EL (cell line): ENCODE measurements at places on chromosomes 16 and 17.

- peak; percentile 23 for DNase-seq
These were observed 6.8 kb upstream of the WDR45B start for GRCh38 chr17:82655038-82655479.

DNA sequence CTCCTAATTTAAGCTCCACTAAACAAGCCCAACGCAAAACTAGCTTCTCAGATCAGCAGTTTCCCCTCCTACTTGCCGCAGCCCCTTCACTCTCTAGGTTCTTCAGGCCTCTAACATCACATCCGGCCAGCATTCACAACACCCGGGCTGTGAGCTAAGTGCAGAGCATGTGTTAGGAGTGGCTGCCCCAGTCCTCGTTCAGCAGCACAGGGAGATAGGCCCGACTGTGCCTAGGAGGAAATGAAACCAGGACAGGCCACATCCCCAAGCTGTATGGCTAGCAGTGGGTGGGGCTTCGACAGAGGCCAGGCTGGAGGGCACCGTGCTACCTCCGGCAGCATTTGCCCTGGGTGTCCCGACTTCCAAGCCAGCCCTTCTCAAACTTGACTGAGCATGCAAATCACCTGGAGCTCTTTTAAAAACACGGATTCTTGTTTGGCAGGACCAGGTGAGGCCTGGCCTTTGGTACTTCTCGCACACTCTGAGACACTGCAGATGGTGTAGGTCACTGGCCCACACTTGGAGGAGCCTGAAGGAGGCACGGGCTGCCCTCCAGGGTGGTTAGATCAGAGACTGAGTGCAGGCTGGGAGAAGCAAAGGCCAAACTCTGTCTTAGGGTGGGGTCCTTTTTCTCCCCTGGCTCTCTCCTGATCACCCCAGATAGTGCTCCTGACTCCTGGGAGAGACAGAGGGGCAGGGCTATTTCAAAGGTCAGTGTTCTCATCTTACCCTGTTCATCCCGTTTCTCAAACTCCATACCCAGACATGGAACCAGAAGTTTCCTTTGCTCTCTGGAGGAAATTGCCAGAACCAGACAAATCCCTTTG, 202.0 kb downstream of the C16orf78 start:
- no peak for DNase-seq

DNA sequence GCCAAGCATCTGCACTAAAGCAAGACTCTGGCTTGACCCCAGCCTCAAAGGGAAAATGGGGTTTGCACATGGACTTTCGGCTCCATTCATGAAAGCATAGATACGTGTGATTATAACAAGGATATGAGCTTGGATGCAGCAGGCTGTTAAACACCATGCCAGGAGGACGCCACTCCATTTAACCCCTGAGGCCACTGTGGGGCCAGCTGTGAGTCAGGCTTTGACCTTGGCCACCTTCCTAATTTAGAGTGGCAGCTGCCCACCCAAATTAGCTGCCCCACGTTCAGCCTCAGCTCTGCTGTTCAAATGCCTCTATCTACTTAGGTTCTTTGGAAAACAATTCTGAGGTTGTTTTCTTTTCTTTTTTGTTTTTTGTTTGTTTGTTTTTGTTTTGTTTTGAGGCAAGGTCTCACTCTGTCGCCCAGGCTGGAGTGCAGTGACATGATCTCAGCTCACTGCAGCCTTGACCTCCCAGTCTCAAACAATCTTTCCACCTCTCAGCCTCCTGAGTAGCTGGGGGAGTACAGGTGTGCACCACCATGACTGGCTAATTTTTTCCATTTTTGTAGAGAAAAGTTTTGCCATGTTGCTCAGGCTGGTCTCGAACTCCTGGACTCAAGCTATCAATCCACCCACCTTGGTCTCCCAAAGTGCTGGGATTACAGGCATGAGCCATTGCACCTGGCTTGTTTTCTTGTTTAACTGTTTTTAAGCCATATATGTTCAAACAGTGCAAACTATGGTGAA, 23.2 kb upstream of the KIFC3 start:
- DNase-seq = no peak

DNA sequence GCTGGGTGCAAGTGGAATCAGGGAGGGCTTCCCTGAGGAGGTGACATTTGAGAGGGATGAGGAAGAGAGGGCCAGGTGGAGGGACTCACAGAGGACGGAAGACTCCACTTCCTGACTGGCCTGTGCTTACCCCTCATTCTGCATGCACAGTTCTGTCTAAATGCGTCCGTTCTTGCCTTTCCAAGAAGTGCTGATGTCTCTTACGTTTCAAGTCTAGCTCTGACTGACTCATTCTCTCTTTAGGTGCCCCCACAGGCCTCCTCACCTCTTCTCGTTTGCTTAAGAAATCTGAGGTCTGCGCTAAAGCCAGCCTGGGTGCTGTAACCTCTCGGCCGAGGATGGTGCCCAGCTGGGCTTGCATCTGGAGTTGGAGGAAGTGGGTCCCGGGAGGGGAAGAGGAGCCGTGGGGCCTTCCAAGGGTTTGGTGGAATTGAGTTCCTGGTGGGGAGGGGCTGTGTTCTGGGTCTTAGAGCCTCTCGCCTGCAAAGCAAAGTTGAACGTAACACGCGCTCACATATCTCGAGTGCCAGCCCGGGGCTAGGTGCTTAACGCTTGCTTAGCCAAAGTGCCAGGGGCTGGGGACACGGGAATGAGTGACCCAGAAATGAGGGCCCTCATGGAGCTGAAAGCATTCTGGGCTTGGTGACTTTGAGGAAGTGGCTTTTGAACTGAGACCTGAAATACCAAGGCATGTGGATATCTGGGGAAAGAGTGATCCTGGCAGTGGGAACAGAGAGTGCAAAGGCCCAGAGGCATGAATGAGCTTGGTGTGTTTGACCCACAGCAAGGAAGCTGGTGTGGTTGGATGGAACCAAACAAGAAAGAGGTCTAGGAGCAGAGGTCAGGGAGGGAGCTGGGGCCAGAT, 4.8 kb downstream of the IL4R start:
- no peak for DNase-seq

DNA sequence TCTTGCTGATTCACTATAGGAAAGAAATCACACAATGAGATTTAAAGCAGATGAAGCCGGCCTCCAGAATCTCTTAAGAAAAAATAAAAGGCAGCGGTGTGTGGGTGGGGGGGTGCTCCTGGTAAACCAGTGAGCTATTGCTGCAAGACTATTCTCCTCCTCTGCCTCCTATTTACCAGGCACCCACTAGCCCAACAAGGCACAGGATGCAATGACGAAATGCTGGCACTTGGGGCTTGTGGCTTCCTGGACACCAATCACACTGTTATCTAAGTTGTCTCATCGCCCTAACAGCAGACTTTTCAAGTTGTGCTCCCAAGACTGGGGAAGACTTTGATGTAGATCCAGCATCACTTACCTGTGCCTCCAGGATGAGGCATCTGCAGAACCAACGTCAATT, 50.2 kb upstream of the NDRG4 start:
- DNase-seq = no peak

GRCh38 chr17:42484304-42484703, 25.6 kb downstream of the ATP6V0A1 start:
- no peak for DNase-seq

GRCh38 chr16:89018282-89019158, 41.5 kb upstream of the CBFA2T3 start:
- peak; percentile 21 for DNase-seq

DNA sequence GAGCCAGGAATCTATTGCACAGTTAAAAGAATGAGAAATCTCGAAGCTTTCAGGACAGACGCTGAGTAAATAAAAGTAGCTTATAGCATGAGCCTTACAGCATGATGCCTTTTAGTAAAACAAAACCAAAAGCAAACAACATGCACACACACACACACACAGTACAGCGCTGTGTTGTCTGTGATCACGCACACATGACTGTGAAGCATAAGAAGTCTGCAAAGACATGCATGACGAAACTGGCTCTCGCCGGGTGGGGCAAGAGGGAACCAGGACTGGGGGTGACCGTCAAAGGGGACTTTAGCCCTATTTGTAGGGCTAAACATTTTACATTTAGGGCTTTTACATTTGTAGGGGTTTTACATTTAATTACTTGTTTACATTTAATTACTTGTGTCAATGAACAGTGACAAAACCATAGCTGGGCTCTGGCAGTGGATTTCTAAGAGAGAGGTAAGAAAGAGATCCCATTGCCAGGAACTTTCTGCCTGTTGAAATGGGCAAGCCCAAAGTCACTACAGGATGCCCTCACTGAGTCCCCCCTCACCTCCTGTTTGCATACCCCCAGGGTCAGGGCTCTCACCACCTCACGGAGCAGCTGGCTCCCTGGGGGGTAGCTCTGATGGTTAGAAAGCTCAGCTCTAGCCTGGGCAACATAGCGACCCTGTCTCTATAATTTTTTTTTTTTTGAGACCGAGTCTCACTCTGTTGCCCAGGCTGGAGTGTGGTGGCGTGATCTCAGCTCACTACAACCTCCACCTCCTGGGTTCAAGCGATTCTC, 2.0 kb upstream of the TNFRSF13B start:
- DNase-seq = no peak

DNA sequence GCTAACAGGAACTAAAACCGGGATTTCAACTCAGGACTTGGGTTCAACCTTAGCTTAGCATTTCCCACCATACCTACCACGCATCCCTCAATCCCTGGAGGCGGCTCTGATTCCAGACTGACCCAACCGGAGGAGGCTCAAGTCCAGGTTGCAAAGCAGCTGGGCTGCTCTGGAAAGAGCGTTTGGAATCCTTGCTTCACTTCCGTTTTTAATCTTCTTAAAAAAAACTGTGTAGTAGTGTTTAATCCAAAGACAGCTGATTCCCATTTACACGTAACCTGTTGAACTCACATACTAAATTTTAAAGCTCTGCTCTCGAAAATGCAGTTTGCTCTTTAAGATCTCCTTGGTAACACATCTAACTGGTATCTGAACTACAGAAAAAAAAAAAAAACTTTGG, 50.0 kb downstream of the NXN start:
- no peak for DNase-seq

GRCh38 chr16:46857368-46857945, 26.5 kb upstream of the C16orf87 start:
- peak; percentile 58 for DNase-seq

DNA sequence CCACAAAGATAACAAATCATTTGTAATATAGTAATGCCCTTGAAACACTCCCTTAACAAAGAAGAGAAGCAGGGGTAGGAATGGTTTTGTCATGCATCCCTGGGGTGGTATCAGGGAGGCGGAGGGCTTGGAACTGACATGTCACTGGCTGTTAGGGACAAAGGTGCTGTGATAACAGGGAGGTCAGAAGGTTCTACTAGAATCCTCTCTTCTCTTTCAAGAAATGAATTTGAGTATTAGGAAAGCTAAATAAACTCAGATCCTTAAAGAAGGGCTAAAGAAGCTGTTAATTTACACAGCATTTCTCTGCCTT, 65.4 kb upstream of the ADAMTS18 start:
- no peak for DNase-seq

- no peak for DNase-seq
These were observed 31.0 kb upstream of the MFSD6L start for GRCh38 chr17:8830141-8830540.

GRCh38 chr17:14311981-14312380, 11.1 kb downstream of the HS3ST3B1 start:
- no peak for DNase-seq

DNA sequence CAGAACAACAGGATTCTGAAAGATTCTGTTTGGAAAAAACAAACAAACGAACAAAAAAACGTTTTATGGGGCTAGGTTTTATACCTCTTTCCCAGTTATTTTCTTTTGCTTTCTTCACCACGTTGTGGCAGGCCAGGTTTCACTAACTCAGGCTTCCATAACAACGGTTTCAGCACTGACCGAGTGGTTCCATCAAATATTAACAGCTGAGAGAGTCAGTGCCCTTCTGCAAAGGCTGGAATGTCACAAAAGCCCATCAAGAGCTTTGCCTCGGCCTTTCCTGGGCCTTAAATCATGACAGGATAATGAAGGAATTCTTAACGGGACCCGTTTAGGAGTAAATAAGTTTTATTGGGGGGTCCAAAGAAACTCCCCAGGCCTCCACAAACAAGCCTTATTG, 34.2 kb downstream of the MPHOSPH6 start:
- no peak for DNase-seq

DNA sequence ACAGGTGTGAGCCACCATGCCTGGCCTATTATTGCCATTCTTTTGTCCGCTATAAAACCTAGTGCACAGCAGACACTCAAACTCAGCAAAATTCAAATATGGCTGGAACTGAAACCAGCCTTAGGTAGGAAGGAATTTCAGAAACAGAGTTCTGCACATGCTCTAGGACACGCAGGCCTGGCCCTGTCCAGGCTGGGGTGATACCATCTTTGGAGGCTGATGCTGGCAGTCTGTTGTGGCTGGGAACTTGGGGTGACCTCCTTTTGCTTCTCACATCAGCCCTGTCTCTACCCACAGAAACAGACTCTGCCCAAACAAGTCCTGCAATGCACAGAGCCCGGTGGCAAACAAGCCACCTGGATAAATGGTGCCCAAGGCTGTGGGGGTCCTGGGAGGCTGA, 12.6 kb upstream of the KIFC3 start:
- DNase-seq = no peak

- DNase-seq = no peak
These were observed 232.4 kb upstream of the PSMD7 start for GRCh38 chr16:74064120-74064735.

- no peak for DNase-seq
These were observed 42.6 kb downstream of the B9D1 start for GRCh38 chr17:19319771-19320505.

GRCh38 chr17:2436316-2436905, 35.6 kb upstream of the MNT start:
- DNase-seq = no peak

DNA sequence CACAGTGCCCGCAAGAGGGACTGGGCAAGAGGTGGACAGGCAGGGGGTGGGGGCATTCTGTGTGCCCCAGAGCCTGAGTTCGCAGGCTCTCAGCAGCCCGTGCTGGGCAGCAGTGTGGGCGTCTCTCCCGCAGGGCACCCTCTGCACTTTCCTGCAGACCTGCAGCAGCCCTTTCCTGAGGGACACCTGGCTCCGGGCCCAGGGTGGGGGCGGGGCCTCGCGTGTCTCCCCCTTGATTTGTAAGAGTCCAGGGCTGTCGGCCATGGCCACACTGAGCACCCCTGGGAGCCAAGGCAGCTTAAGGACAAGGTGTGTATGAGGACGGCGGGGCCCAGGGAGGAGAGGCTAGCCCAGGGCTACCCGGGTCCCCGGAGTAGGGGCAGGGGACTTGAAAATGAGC, 33.4 kb upstream of the SLC38A10 start:
- no peak for DNase-seq
